ENCODE measurements at places on chromosomes 16 and 17.

DNA sequence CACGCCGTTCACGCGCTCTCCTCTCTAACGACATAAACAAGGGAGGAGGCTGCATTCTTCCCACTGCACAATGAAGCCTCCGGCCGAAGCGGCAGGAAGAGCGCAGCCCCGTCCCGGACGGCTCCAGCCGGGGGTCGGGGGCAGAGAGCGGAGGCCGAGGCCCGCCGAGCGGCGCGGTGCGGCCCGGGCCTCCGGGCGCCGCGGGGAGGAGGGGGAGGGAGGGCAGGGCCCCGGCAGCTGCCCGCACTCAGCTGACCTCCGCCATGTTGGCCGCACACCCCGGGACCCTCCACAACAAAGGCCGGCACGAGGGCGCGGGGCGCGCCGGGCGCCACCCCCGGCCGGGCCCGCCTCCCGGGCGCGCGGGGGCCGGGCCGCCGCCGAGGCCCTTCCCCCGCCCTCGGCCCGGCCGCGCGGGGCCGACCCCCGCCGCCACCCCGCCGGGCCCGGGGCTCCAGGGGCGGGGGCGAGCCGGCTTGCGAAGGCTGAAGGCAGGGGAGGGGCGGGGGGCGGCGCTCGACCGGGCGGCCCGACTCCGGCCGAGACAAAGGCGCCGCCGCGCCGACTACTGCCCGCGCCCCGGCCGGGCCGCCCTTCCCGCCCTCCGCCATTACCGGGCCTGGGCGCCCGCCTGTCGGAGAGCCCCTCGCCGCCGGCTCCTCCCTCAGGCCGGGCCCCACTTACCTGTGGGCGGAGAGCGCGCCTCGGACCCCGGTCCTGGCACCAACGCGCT lies 527 bp downstream of the SIAH1 start:
- DNase-seq: no peak

- DNase-seq: no peak
Measured at GRCh38 chr16:81588326-81589081, 143.9 kb downstream of the CMIP start.

GRCh38 chr16:38941-39892 lies 14.2 kb downstream of the POLR3K start:
- no peak for DNase-seq

DNA sequence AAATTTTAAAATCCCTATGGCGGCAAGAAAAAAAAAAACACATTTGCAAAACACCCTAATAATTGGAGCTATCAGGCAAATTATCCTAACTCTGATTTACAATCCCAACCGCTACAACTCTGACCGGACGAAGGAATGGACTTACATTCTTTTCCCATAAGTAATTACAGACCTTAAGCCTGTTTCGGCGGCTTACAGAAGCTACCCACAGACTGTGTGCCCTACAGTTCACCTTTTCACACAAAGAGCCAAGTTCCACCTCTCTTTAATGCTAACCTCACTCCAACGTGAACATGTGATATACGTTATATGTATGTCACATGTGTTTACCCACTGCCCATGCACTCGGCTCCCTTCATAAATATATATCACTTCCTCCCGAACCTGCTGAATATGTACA lies 8.7 kb upstream of the MEAK7 start:
- peak; percentile 65 for DNase-seq

- DNase-seq: no peak
Measured at GRCh38 chr17:75111777-75112335, 2.1 kb downstream of the ARMC7 start.

DNA sequence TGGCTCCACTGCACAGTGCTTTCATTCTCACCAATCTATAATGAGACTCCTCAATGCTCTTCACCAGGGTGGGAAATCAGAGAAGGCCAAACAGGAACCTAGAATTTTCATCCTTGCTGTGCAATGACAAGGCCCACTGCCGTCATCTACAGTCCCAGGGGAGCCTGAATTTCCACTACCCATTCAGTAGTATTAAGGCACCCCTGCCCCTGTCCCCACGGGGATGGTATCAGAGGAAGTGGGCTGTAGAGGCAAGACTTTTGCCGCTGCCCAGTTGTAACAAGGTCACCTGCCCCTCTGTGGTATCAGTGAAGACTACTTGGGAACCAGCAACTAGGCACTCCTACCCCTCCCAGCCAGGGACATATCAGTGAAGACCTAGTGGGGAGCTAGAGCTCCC lies 104.5 kb downstream of the C16orf78 start:
- DNase-seq: no peak

- no peak for DNase-seq
Measured at GRCh38 chr16:2883458-2883908, 468 bp downstream of the FLYWCH2 start.

DNA sequence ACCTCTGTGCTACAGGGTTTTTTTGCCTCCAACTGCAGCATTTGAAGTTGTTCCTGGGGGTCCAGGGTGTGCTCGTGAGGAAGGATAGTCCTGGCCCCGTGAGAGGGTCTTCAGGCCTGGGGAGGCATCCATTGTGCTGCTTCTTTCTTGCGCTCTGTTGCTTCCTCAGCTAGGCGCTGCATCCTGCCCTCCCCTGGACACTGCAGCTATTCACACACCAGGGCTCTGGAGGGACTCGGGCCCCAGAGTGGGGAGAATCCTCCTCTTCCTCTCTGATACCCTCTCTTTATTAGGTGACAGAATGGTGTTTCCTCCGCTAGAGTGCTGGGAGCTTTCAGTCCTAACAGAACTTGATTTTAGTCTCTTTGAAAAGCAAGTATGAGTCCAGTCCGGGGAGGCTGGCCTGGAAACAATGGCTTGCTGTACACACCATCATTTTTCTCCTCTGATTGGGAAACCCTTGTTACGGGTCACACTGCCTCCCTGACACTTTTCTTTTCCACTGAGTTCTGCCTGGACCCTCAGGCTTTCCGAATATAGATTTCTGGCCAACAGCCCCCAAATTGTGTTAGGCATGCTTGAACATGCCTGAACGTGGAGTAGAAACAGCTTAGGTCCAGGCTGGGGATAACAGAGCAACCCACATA lies 81.4 kb upstream of the ELAC2 start:
- no peak for DNase-seq

DNA sequence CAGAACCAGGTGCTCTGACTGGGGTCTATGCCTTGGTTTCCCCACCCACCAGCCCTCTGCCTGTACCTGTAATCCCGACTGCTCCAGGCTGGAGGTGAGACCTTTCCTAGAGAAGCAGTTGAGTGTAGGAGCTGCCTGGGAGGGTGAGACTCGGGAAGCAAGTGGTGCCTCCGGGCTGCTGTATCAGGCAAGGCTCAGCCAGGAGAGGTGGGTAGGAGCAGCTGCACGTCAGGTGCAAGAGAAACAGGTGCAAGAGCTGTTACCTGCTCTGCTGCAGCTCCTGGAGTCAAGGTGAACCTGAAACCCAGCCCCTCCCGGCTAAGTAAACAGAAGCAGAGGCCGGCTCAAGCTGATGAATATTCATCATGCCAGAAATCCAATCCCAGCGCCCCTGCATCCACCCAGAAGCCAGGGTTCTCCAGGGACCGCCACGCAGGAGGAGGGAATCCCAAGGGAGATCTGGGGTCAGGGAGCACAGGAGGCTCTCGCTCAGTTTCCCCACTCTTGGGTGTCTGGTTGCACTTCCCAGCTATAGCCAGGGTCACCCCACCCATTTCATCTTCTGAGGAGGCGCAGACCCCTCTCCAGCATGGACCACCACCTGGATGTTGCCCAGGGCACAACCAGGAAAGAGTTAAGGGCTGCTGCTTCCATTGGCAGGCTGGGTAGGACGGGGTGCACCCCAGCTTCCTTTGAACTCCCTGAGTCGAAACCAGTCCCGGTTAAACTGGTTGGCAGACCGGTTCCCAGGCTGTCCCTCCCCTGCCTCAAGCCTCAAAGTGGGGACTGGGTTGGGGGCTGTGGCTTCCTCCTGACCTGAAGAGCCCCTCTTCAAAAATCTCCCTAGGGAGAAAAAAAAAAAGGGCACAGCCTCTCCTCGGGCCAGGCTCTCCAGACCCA lies at the start of gene PRR15L:
Gene PRR15L (minus strand): TSS at position 293 of the 900 bp plus-strand sequence. CDS start 4,649 bp downstream, outside the sequence.
- no peak for DNase-seq

- no peak for DNase-seq
Measured at GRCh38 chr16:69293401-69293800, 17.7 kb upstream of the VPS4A start.

DNA sequence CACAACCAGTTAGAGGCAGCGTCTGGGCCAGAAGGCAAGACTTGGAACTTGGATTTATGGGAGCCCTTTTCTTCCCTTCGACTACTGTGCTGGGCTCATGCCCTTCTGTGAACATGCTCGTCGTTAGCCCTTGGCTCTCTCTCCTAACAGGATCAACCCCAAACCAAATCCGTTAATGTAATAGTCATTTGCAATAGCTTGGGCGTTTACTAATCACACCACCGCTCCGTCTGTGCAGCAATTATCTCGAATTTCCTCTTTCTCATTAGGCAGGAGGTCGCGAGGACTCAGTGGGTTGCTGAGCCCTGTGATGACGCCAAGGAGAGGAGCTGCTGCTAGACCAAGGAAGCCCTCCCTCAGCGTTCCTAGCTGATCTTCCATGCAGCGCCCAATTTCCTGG lies 114.7 kb downstream of the ENGASE start:
- no peak for DNase-seq

DNA sequence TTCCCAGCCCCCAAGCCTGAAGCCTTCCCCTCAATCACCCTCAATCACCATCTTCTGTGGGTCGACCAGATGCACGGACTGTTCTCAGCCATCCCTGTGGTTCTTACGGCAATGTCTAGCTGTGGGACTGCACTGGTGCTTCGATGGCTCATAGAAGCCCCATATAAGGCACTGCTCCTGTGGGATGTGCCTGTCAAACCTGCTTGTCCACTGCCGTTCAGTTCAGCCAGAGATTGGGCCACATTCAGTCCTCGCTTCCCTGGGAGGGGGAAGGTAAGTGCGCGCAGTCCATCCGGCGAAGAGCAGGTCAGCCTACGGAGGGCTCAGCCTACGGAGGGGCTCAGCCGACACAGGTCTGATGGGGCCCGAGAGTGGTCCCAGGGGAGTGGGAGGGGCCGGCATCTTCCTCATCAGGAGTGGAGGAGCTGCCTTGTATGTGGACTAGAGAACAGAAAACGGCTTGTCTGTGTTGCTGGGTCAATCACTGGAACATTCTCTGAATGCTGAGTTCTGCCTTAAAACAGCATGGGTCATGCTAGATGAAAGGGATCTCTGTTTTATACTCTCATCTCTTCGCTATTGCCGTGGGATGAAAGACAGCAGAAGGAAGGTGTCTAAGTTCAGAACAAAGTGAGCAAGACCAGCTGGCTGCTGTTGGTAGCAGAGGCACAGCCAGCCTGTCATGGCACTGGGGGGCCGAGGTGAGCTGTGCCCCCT lies at the start of gene CARD14:
Gene CARD14 (plus strand): TSS at position 247 of the 717 bp plus-strand sequence. CDS start 11,409 bp downstream, outside the sequence.
- no peak for DNase-seq

DNA sequence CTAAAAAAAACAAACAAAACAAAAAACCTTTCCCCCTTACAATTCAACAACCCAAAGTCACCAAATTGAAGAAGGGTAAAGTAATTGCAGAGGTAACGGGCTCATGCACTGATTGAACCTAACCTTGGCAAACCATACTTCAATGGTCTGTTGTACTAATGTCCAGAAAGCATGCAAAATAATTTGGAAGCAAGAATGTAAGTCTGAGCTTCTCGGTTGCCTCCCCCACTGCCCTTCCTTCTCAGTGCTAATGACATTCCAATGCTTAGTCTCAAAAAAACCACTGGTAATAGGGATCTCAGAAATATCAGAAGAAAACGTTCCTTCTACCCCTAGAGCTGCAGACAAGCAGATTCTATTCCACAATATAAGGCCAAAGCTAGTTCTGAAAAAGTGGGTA lies 15.8 kb downstream of the KRABD2 start:
- no peak for DNase-seq

DNA sequence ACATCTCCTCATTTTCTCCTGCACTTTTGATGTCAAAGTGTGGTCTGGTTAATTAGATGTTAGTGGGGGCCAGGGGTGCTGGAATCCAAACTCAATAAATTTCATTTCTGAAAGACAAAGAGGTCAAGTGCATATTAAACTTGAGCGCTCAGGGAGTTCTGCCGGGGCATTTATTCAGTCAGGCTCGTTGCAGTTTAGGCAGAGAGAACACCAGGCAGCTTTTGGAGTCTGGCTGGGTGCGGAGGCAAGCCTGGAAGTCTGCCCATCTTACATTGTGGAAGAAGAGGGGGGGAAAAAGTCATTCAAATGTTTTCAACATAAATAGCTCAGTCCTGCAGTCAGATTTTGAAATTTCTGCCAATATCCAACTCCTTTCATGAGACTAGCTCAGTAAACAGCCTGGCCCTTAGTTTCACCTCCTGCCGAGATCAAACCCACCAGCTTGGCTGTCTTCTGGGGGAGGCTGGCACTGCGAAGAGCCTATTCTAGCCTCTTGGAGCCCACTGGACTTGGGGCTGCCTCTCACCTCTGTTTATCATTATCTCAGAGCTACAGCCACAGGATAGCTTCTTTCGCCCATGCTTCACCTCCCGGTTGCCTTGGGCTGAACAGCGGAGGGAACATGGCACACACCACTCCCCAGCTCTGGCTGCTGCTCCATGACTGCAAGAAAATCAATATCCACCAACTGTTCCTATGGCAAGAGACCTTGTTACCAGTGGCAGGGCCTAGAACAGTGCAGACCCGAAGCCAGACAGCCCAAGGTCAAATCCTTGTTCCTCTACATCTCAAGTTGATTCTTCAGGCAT lies 177.4 kb upstream of the CDH5 start:
- no peak for DNase-seq

DNA sequence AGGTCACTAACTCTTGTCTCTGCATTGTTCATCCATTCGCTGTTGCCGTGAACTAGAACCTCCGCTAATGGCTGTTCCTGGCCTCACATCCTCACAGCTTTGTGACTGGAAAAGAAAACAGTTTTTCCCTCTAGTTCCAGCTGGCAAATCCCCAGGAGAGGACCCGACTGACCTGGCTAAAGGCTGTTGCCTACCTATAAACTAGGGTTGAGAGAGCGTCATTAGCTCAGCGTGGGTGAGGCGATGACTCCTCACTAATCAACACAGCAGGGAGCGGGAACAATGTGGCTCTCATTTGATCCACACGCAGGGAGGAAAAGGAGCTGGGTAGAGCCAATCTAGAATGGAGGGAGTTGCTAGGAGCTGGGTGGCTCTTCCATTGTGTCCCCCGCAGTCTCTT lies 282.1 kb upstream of the IRX5 start:
- DNase-seq: no peak

GRCh38 chr17:81130385-81131361 lies 34.6 kb upstream of the PVALEF start:
- no peak for DNase-seq

- no peak for DNase-seq
Measured at GRCh38 chr16:67278773-67279295, 498 bp upstream of the PLEKHG4 start.

- no peak for DNase-seq
Measured at GRCh38 chr17:1820528-1821252, 9.0 kb downstream of the SMYD4 start.

DNA sequence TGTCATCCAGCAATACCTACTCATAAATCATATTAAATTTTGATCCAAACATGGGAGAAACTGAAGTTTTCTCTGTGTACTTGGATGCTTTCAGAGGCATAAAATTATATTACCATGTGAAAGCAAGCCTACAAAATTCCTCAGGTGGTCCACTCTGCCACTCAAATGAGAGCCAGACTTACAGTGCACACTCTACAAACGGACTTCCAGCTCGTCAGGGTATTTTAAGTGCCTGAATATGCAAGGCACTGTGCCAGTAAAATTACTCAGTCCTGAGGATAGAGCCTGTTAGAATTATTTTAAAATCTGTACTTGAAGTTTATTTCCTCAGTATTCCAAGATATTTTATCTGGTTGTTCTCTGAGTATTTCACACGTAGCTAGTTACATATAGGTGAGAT lies 54.5 kb downstream of the TENT4B start:
- peak; percentile 60 for DNase-seq

Data from HFFc6 (cell line).